Spleen (tissue), 13 donors: ENCODE measurements at places on chromosomes 16 and 17.
A peak's percentile ranks its signal among the peaks of the same experiment; 100 is the strongest.

DNA sequence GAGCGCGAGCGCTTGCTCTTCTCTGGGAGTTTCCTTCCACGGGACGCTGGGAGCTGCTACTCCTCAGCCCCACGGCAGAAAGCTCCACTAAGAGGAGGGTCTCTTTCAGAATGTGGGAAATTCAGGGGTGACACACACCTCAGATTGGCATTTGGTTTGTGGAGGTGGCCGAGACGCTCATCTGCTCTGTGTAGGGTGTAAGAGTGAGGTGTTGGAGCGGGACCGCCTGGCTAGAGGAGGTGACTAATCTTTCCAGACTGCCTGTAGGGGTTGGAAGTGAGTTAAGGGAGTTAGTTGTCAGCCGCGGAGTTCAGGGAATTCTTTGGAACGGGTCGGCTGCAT is 735 bp downstream of the PSMD11 start:
- DNase-seq, result no peak
- peak overlapping the region; percentile 89 for H3K27ac ChIP-seq
- H3K4me3 ChIP-seq, result peak overlapping the region; percentile 86
- no peaks in the 10 kb centered on the region for H3K27me3 ChIP-seq

DNA sequence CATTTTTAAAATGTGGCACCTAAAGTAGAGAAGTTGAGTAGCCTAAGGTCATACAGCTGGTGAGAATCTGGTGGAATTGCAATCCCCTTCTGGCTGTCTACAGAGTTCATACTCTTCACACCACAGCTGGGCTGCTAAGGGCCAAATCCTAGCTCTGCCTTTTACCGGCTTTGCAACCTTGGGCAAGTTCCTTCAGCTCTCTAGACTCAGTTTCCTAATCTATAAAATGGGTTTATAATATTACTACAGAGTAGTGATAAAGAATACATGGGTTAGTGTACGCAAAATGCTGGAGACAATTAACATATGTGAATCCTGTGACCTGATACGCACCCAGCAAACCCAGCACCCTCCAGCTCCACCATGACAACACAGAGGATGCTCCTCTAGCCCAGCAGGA is 298.2 kb upstream of the MAF start:
- no peak overlapping the region for H3K4me3 ChIP-seq
- H3K4me1 ChIP-seq, result no peaks in the 10 kb centered on the region
- H3K36me3 ChIP-seq, result no peaks in the 10 kb centered on the region
- no peak overlapping the region for H3K27ac ChIP-seq

GRCh38 chr16:74793571-74793970 is 19.0 kb upstream of the FA2H start:
- no peaks in the 10 kb centered on the region for H3K36me3 ChIP-seq
- no peak overlapping the region for H3K4me3 ChIP-seq
- no peak for DNase-seq
- H3K4me1 ChIP-seq, result no peaks in the 10 kb centered on the region
- H3K27me3 ChIP-seq, result peaks cover 41% of the 10 kb centered on the region
- H3K27ac ChIP-seq, result no peak overlapping the region

DNA sequence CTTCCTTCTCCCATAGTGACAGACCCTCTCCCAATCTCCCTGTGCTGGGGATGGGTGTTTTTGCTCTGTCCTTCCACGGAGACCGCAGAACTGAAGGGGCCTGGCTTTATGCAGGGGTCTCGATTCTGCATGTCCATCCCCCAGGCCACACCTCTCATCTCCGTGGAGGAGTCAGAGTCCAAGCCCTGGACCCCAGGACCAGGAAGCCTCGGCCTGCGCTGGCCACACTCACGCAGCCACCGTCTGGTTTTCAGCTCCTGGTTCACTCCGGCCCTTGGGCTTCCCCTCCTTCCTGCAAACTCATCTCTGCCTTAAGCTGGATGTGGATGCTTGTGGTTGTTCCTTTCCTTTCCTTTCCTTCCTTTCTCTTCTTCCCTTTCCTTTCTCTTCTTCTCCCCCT is 90.8 kb downstream of the MGAT5B start:
- no peaks in the 10 kb centered on the region for H3K36me3 ChIP-seq
- no peak overlapping the region for H3K4me3 ChIP-seq
- H3K27ac ChIP-seq, result no peak overlapping the region
- H3K27me3 ChIP-seq, result no peaks in the 10 kb centered on the region
- DNase-seq, result peak; percentile 37

- H3K4me1 ChIP-seq, result no peaks in the 10 kb centered on the region
- DNase-seq, result no peak
- no peaks in the 10 kb centered on the region for H3K27me3 ChIP-seq
- H3K27ac ChIP-seq, result no peak overlapping the region
These were observed 7.2 kb downstream of the OMG start for GRCh38 chr17:31289790-31290189.

GRCh38 chr16:86634292-86634691 is 55.9 kb downstream of the FOXL1 start:
- H3K4me3 ChIP-seq, result no peak overlapping the region
- DNase-seq, result no peak
- H3K27ac ChIP-seq, result no peak overlapping the region
- no peaks in the 10 kb centered on the region for H3K4me1 ChIP-seq
- no peaks in the 10 kb centered on the region for H3K27me3 ChIP-seq

- no peak overlapping the region for H3K4me3 ChIP-seq
- H3K27ac ChIP-seq, result no peak overlapping the region
- no peaks in the 10 kb centered on the region for H3K4me1 ChIP-seq
- H3K27me3 ChIP-seq, result no peaks in the 10 kb centered on the region
- H3K36me3 ChIP-seq, result no peaks in the 10 kb centered on the region
These were observed 43.1 kb downstream of the ARSG start for GRCh38 chr17:68334393-68334792.

DNA sequence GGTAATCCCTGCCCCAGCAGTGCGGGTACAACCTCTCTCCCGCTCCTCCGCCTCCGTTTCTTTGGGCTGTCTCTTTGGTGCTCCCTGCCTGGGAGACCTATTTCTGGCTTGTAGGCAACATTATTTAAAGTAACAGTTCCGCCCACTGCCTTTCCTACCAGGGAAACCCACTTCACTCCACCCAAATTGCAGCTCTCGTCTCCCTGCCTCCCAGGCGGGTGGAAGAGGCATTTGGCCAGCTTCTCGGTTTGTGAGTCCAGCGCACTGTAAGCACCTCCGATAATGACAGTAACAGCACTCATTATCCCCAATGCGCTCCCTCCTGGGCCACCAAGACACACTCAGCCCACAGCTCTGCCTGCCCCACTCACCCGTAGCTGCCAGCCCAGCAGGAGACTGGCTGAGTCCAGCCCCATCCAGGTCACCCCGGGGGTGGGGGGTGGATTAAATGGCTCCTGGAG is 165.1 kb upstream of the CDC42EP4 start:
- H3K27ac ChIP-seq, result no peak overlapping the region
- DNase-seq, result no peak
- no peaks in the 10 kb centered on the region for H3K27me3 ChIP-seq
- H3K36me3 ChIP-seq, result no peaks in the 10 kb centered on the region
- H3K4me1 ChIP-seq, result no peaks in the 10 kb centered on the region
- H3K4me3 ChIP-seq, result no peak overlapping the region

- no peak for DNase-seq
- H3K27ac ChIP-seq, result peak overlapping the region; percentile 88
- H3K4me1 ChIP-seq, result peaks cover 59% of the 10 kb centered on the region
These were observed 5.1 kb downstream of the CDR2 start for GRCh38 chr16:22369221-22369811.

GRCh38 chr17:69609473-69610305 is 195.2 kb downstream of the MAP2K6 start:
- peaks cover 9% of the 10 kb centered on the region for H3K4me1 ChIP-seq
- no peaks in the 10 kb centered on the region for H3K27me3 ChIP-seq
- no peak overlapping the region for H3K4me3 ChIP-seq
- H3K36me3 ChIP-seq, result no peaks in the 10 kb centered on the region

DNA sequence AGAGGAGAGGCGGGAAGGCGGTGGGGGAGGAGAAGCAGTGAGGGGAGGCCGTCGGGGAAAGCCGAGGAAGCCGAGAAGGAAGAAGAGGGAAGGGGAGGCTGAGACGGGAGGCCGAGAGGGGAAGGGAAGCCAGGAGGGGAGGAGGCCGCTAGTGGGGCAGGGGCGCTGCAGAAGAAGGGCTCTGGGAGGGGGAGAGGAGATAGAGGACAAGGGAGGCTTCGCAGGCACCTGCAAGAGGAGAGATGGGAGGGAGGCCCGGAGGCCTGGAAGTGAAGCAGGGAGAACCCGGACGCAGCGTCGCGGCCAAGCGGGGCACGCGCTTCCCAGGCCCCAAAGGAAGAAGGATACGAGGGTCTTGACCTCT is 2.3 kb downstream of the C17orf58 start:
- H3K36me3 ChIP-seq, result no peaks in the 10 kb centered on the region
- peaks cover 39% of the 10 kb centered on the region for H3K4me1 ChIP-seq
- H3K27me3 ChIP-seq, result no peaks in the 10 kb centered on the region
- peak overlapping the region; percentile 90 for H3K27ac ChIP-seq
- peak overlapping the region; percentile 60 for H3K4me3 ChIP-seq
- no peak for DNase-seq

- H3K27me3 ChIP-seq, result no peaks in the 10 kb centered on the region
- peaks cover 67% of the 10 kb centered on the region for H3K4me1 ChIP-seq
- H3K4me3 ChIP-seq, result no peak overlapping the region
- DNase-seq, result no peak
These were observed 214.4 kb upstream of the CHMP6 start for GRCh38 chr17:80777274-80777673.
